ENCODE measurements at places on chromosomes 3 and 15. TPM values are rescaled to one million over a fixed set of nuclear protein-coding genes. Genes with fewer than 3 reads are reported as not detected.

The PLEKHO2 gene
- polyA plus RNA-seq, result 24.6 TPM

The GOLGA8M gene
- polyA plus RNA-seq, result not detected

The SLC28A2 gene
- not detected for polyA plus RNA-seq

The ZNF80 gene
- polyA plus RNA-seq, result not detected

The CYP19A1 gene
- not detected for polyA plus RNA-seq

The MUC4 gene
- not detected for polyA plus RNA-seq

The APOD gene
- 0.36 TPM for polyA plus RNA-seq

The MCTP2 gene
- polyA plus RNA-seq, result 6.6 TPM

The EPHA6 gene
- not detected for polyA plus RNA-seq

The FOXL2 gene
- polyA plus RNA-seq, result 0.07 TPM

The RASSF1 gene
- polyA plus RNA-seq, result 55.6 TPM

The HDDC3 gene
- polyA plus RNA-seq, result 10.8 TPM

GRCh38 chr15:57534281-57534680 is 57.4 kb upstream of the MYZAP start:
- no peak for DNase-seq

GRCh38 chr3:156298014-156298413 is 177.6 kb downstream of the KCNAB1 start:
- no peak for DNase-seq

GRCh38 chr15:36080759-36081158 is 498.7 kb upstream of the CDIN1 start:
- DNase-seq, result no peak

DNA sequence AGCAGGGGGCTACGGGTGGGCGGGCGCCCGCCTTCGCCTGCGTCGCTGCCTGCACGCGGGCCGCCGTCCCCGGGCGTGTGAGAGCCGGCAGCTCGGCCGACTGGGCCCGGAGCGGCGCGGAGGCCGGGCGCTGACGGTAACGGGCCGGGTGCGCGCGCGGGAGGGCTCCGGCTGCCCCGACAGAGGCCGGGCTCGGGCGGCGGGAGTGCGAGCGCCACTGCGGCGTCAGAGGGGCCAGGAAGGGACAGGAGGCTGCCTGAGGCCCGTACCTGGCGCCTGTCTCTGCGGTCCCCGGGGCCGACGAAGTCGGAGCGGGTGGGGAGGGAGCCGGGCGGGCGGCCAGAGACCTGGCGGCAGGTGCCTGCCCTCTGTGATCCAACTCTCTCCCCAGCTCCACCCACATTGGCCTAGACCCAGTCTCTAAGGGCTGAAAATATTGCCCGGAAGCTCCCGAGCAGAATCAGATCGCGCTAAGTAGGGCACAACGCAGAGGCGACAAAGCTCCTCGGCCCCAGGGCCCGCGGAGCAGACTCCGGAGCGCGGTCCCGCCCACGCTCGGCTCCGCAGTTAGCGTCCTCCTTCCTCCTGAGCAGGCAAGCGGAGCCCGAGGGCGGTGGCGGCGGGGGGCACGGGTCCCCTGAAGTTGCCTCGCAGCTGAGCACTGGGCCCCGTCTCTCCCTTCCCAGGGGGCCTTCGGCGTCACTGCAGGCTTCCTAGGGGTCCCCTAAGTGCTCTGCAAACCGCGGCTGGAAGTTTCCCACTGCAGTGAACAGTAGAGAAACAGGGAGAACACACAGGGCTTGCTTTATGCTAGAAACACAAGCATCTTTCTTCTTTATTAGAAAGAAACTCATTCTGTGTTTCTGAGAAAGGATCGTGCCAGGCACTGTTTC is at the start of gene MAN2A2:
MAN2A2 (plus strand) TSS at position 463 of the 893 bp plus-strand sequence. CDS start 906 bp downstream, outside the sequence.
- DNase-seq, result peak; percentile 39

GRCh38 chr3:198046120-198046857 is 86.3 kb downstream of the LMLN start:
- DNase-seq, result no peak

DNA sequence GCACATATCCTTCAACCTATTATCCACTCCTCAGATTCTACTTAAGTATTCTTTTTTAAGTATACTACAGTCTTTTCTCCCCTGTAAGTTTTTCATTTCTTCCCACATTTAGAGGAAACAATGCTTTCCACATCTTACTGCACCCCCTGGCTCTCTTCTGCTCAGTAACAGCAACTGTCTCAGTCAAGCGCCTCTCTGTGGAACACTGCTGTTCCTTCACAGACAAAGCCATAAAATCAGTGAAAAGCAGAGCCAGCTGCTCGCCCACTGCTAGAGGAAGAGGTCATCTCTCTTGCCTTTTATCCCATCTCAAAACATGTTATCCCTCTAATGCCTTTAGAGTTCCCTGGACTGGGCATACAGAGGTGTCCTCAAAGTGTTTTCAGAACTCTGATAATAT is 24.8 kb downstream of the SERP1 start:
- DNase-seq, result no peak

DNA sequence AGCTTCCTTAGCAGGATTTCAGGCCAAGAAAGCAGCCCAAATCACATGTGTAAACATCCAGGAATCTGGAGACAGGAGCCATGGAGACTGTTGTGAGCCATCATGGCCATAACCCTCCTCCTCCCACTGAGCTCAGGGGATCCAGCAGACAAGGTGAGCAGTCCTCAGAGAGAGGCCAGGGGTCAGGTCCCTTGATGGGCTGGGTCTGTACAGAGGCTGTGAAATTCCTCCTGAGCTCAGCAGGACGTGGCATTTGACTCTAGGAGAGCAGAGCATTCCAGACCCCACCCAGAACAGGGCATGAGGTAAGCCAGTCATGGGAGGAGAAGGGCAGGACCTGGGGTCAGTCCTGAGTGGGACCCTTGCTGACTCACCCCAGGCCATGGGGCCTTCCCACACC is 67.0 kb upstream of the ACAN start:
- no peak for DNase-seq

- DNase-seq, result peak; percentile 27
Observed at GRCh38 chr15:63146684-63147083, 10.6 kb downstream of the RPS27L start.

DNA sequence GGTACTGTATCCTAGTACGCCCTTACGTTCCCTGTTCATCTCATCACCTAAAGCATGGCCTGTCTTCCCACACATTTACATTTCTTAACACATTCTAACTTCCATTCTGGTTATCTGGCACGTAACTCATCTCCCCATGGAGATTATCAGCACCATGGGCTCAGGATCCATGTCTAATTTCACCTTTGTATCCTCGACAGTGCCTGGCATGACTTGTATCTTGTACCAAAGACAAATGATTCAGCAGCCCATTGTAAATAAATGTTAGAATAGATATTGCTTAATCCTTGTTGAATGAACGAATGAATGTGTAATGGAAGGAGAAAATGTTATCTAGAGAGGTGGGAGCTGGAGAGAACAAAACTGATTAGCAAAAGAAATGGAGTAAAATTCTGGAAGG is 69.7 kb upstream of the TPM1 start:
- DNase-seq, result peak; percentile 86

- DNase-seq, result peak; percentile 75
Observed at GRCh38 chr15:98904544-98904943, 103.0 kb downstream of the PGPEP1L start.

DNA sequence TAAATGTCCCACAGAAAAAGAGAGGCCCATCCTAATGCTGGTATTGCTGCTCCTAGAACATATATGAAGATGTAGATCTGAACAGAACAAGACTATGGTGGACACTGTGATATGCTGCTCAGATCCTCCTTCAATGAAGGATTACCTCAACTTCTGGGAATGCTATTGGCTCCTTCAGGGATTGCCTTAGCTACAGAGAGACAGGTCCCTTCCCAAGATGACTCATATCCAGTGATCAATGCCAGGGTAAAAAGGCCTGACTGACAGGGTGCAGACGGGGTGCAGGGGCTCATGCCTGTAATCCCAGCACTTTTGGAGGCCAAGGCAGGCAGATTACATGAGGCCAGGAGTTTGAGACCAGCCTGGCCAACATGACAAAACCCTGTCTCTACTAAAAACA is 20.5 kb upstream of the STAG1 start:
- DNase-seq, result peak; percentile 53

GRCh38 chr15:70920981-70921696 is 28.5 kb downstream of the LRRC49 start:
- DNase-seq, result peak; percentile 76

GRCh38 chr3:169610888-169611291 is 52.6 kb downstream of the MECOM start:
- DNase-seq, result no peak

- no peak for DNase-seq
Observed at GRCh38 chr15:58585693-58586443, 154.1 kb downstream of the LIPC start.

DNA sequence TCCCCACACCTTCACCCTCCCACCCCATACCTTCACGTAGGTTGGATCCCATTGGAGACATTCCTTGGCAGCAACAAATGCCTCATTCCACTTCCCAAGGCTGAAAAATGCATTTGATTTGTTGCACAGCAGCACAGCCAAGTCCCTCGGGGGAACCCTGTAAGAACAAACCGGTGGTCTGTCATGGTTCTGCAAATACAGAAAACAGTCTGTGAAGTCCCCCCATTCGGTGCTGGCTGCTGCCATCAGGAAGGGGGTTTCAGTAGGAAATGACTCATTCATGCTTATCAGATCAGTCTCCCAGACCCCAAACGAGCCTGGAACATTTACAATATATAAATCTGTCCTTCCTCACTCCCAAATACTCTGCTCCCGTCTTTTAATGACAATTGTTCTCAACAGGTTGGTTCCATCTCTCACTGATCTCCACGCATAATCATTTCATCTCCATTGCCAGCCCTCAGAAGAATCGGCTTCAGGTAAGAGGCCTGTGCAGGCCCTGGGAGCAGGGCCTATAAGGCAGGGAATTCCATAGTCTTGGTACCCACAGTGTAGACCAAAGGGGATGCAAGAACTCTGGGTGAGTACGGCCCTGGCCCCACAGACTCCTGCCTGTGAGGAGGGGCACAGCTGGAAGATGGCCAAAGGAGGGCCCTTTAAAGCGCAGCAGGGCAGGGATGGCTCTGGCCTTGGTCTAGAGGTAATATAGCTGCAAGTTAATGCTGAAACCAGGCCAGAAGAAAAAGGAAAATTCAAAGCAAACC is 41.6 kb downstream of the TRANK1 start:
- DNase-seq, result no peak

DNA sequence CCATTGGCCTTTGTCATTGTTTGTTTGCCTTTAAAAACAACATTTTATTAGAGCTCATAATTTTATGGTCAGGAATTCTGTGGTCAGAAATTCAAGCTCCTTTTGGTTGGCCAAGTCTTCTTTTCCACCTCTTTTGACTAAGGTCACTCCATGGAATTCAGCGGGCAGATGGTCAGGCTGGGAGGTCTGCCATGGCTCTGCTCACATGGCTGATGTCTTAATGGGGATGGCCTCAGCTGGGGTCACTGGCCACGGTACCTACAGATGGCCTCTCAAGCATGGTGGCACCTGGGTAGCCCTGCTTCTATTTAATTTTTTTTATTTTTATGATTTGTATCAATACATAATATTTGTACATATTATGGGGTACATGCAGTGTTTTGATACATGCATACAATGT is 360.8 kb upstream of the MCTP2 start:
- DNase-seq, result no peak

DNA sequence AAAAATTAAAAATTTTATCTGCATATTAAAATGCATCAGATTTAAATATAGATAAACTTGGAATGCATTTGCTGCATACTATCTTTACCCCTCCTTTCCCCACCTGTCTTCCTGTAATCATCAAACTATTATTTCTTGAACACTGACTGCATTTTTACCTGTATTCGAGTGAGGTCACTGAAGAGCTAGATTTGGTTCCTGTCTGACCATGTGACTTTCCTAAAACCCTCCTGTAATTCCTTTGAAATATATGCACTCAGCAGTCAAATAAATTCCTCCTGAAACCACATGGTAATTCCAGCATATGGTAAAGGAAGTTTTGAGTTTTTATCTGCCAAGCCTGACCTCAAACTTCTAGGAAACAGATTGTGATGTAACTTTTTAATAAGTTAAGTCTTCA is 445.6 kb upstream of the FRG2C start:
- DNase-seq, result no peak

DNA sequence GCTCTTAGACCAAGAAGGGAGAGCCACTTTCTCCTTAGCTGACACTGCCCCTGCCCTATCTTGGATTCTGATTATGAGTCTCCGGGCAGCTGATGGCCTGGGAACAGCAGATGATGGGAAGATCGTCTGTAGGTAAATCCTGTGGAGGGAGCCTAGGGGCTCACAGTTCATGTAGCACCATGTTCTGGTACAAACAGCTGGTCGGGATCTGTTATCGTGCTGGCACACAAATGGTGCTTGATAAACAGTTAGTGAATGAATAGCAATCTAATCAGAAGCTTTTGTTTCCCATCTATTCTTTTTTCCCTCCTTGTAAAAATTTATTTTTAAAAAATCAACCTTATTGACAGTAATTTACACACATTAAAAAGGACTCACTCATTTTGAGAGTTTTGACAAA is 26.8 kb downstream of the CDCP1 start:
- DNase-seq, result no peak

DNA sequence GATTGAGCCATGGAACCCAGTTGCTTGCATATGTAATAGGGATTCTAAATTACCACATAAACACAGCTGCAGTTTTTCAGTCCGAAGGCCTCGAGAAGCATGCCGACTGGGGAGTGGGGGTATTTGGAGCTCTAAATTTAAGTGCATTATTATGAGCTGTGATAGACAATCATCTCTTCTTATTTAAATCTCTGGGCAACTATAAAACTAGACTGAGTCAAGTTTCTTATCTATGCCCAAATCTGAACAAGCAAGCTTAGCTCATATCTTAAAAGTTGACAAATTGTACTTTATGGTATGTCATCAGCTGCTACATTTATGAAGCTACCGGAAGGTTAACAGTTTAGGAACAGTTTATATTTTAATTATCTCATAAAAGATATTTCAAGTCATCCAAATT is 19.5 kb upstream of the THRB start:
- DNase-seq, result no peak

DNA sequence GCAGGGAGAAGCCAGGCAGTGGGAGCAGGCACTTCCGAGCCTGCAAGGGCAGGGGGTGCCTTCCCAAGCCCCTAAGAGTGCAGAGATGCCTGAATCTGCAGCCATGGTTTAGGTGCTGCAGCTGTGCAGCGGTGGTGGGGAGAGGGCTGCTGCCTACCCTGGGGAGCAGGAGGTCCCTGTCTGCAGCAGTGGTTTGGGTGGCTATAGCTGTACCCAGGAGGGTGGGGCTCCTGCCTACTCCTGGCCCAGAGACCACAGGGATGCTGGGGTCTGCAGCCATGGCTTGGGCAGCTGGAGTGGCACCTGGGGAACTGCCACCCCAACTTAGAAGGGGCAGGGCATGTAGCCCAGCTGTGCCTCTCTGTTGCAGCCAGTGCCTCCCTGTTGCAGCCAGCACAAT is 488.1 kb upstream of the THBS1 start:
- DNase-seq, result no peak

- DNase-seq, result no peak
Observed at GRCh38 chr3:161212906-161213305, 8.2 kb upstream of the NMD3 start.

DNA sequence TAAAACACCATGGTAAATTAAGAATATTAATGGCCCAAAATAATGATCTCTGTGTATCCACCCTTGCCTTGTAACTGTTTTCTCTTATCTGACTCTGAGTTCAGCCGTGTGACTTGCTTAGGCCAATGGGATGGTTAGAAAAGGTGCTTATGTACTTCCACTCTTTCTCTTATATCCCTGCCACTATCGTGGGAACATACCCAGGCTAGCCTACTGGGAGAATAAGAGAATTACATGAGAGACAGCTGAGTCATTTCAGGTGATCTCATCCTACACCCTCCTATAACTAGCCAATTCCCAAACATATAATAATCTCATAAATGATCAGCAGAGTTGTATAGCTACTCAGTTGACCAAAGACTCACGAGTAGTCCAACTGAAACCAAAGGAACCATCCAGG is 98.3 kb upstream of the ABI3BP start:
- peak; percentile 67 for DNase-seq

- peak; percentile 50 for DNase-seq
Observed at GRCh38 chr3:98954791-98955604, 53.5 kb upstream of the DCBLD2 start.

Data from IMR-90 (cell line).